Caki2 (cell line): ENCODE measurements at places on chromosomes 2 and 18. TPM values are rescaled to one million over a fixed set of nuclear protein-coding genes. Genes with fewer than 3 reads are reported as not detected.

Gene CNRIP1
- 2.2 and 7.2 TPM in 2 replicates for total RNA-seq

Gene ANKRD36C
- total RNA-seq = 7.9 and 9.1 TPM in 2 replicates

Gene UGT1A4
- 0.10 and 3.3 TPM in 2 replicates for total RNA-seq

Gene CYS1
- 3.2 and 5.7 TPM in 2 replicates for total RNA-seq

Gene CHRNG
- not detected in 2 replicates for total RNA-seq

Gene MC2R
- not detected in 2 replicates for total RNA-seq

Gene STARD6
- not detected in 2 replicates for total RNA-seq

Gene GALNT14
- total RNA-seq = 251 and 276 TPM in 2 replicates

Gene CGREF1
- 7.1 and 10.3 TPM in 2 replicates for total RNA-seq

DNA sequence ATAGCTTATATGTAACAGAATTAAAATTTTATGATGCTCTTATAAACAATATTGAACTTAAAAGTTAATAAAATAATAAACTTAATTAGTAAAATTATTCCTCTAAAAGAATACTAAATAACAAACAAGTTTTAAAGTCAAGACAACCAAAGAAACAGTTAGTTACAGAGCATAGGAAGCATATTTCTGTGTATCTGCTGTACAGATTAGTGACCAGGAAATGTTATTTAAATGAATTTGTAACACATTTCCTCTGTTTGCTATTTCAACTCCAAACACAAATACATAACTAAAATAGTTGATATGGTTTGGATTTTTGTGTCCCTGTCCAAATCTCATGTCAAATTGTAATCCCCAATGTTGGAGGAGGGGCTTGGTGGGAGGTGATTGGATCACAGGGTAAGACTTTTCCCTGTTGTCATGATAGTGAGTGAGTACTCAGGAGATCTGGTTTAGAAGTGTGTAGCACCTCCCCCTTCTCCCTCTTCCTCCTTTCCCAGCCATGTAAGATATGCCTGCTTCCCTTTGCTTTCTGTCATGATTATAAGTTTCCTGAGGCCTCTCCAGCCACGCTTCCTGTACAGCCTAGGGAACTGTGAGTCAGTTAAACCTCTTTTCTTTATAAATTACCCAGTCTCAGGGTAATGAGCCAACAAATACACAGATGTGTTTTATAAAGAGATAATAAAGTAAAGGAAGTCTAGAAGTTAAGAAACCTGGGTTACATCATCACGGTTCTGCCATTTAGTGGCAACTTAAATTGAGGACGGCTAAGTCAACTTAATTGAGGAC, 51.8 kb downstream of the ROCK2 start:
- DNase-seq = no peak

GRCh38 chr2:193566276-193566675, 1371.5 kb upstream of the TMEFF2 start:
- DNase-seq = no peak

GRCh38 chr2:209519271-209519670, 95.4 kb downstream of the MAP2 start:
- no peak for DNase-seq

DNA sequence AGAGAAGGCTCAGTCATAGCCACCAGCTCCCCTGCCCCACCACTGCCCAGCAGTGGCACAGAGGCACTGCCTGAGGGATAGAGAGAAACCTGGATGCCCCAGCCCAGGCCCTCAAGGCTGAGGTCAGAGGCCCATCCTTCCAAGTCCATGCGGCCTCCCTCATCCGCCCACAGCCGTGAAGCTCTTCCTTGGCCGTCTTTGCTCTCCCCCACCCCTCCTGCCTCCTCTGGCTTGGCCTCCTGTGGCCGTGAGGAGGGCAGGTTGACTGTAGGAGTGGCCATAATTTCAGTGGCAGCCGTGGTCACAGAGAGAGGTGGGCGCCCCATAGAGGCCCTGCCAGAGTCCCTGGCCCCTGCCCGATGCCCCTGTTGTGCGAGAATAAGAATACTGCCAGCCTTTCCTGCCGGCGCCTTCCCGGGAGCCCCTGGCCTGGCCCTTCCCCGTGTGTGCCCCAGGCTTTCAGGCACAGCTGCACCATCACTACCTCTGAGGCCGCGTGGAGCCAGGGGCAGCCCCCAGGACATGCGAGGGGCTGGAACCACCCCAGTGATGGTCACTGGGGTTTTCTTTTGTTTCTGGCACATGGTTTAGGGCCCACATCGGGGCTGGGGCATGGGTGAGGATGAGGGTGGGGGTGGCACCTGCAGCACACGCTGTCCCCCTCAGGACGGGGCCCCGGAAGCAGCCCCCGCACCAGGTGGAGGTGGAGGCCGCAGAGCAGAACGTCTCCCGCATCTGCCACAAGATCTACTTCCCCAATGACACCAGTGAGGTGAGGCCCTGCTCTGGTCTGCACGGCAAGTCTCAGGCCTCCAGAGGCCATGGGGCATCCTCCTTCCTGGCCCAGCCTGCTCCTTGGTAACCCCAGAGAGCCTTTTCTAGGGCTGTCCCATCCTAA, 13.1 kb upstream of the GPR17 start:
- DNase-seq = no peak

GRCh38 chr2:214560176-214560575, 149.3 kb downstream of the VWC2L start:
- DNase-seq = no peak

DNA sequence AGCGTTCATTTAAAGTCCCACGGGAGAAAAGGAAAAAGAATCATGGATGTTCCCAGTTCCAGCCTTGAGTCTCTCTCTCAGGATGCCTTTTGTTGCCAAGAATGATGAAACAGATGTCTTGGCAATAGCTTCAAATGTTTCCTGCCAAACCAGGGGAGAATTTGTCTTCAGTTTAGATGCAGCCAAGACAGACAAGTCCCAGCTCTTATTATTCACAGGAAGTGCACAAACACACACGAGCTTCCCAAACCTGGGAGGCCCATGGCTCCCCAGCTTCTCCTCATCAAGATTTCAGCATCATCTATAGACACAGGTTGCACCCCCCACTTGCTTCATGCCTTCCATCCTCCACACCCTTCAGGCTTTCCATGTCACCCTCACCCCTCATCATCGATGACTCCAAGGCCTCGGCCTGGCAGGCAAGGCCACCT, 45.9 kb downstream of the HS1BP3 start:
- DNase-seq = no peak

- DNase-seq = no peak
These were observed 660.1 kb upstream of the SLC8A1 start for GRCh38 chr2:41111836-41112627.

DNA sequence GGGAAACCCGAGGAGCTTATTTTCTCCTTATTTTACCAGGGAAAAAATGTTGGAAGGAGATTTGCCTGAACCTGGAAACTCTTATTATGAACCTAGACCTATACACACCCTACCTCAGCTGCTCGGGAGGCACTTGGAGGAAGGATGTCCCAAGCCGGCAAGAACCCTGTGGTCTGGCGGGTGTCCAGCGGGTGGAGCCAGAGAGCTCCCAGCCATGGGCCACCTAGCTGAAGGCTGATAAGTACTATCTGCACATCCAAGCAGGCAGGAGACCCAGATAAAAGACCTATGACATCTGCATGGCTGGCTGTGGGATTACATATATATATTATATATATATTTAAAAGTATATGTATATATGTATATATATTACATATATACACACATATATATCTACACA, 1.1 kb upstream of the SLC14A1 start:
- DNase-seq = peak; percentile 31

- no peak for DNase-seq
These were observed 284.7 kb upstream of the HDAC4 start for GRCh38 chr2:239685556-239685955.

DNA sequence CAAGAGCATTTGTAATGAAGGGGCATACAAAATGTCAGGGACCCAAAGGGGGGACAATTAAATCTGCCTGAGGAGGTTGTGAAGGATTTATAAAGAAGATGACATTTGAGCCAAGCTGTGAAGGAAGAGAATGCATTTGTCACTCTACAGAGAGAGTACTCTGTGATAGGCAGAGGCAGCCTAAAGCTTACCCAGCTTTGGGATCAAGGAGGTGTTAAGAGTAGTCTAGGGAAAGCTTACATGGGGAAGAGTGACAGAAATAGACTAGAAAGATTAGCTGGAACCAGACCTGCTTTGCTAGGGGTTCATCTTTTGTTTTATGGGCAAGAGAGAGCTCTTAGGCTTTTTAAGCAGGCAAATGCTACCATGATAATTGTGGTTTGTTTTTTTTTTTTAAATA, 169.1 kb upstream of the CYP26B1 start:
- no peak for DNase-seq

DNA sequence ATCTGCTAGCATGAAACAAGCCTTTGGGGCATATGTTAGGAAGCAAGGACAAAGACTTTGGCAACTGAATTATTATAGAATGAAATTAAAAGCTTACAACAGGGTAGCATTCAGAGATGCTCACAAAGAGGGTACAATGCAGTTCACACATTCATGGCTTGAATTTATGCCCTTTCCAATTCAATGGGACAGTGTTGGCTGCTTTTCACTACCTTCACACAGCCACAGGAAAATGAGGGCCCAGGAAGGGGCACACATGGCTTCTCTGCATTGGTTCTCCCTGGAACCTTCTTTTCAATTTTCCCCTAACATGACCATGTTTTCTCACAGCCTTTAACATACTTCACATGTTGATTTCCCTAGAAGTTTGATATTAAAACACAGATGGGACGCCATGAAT, 978.1 kb downstream of the TMEM182 start:
- no peak for DNase-seq

DNA sequence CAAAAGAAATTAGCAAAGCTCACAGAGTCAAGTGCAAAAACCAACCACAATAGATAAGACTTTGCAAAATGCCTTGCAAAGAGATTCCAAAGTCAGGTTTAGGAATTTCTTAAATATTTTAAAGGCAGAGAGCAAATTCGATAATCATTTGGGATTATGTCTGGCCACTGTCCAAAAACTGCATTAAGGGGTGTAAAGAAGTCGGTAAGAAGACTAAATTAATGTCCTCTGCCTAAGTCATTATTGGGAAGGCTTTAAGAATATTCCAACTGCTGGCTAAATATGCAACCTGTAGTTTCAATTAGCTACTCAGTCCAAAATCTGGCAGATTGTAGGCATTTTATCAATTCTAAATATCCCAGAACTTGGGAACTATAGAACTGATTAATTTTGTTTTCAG, 13.7 kb upstream of the LRP1B start:
- DNase-seq = no peak

DNA sequence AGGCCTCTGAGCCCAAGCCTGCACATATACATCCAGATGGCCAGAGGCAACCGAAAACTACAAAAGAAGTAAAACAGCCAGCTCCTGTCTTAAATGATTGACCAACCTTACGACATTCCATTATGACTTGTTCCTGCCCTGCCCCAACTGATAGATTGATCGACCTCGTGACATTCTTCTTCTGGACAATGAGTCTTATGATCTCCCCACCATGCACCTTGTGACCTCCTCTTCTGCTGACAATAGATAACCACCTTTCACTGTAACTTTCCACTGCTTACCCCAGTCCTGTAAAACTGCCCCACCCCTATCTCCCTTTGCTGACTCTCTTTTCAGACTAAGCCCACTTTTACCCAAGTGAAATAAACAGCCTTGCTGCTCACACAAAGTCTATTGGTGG, 670.0 kb upstream of the PKDCC start:
- DNase-seq = no peak

GRCh38 chr18:52283927-52284326, 56.1 kb upstream of the DCC start:
- no peak for DNase-seq

DNA sequence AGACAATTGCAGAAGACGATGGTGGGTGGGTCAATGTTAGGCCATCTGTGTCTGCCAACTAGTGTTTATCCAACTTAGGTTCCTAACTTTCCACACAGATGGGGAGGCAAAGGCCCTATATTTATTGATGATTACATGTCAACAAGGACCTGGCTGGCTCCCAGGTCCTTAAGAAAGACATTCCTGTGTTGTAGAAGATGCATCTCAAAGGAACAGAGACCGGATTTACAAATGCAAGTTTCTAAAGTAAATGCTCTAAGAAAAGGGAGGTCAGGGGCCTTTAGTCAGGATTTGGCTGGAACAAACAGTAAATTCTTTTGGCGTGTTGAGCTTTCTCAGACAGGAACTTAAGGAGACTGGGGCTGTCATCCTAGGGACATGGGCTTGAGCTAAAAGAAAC, 175.0 kb downstream of the SH3BP4 start:
- no peak for DNase-seq

DNA sequence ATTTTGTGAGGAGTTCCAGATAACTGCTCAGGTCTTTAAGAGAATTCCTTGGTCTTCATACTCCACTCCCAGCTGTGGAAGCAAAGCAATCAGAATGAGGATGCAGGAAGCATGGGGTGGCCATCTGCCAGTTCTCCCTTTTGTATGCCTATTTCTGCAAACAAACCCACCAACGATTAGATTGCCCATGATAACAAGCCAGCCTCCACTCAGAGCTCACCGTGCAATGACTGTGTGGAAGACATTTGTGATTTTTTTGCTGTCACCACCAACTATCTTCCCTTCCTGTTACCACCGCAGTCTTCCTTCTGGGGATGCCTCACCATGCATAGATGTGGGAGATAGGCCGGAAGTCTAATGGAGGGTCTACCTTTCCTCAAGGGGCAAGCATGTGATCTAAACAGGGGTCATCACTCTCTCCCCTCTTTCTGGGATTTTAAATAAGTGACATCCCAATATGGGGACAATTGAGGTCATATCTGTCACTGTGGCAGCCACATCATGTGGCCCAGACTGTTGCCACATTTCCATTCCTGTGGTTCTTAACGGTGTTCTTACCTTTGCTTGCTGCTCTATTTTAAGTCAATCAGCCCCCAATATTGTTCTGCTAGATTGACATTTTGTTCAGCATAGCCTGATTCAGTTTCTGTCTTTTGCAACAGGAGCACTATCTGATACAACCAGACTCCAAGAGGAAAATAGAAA, 4.4 kb downstream of the AFF3 start:
- no peak for DNase-seq

GRCh38 chr18:10207682-10208345, 246.6 kb upstream of the APCDD1 start:
- DNase-seq = no peak

GRCh38 chr2:159882130-159882745, 84.2 kb upstream of the CD302 start:
- DNase-seq = no peak

GRCh38 chr2:39059366-39059952, 61.4 kb downstream of the SOS1 start:
- peak; percentile 18 for DNase-seq

GRCh38 chr2:216463148-216463547, 35.5 kb upstream of the RPL37A start:
- no peak for DNase-seq

GRCh38 chr2:10301941-10302478, 694 bp upstream of the HPCAL1 start:
- DNase-seq = no peak

- DNase-seq = no peak
These were observed 54.3 kb downstream of the MSH2 start for GRCh38 chr2:47457268-47457667.

GRCh38 chr2:221618007-221618406, 45.9 kb upstream of the EPHA4 start:
- no peak for DNase-seq

GRCh38 chr2:9474361-9475057, at the start of gene IAH1:
Gene IAH1 (plus strand): TSS chr2:9474551. CDS start chr2:9474567, 16 bp downstream.
- DNase-seq = peak; percentile 75

DNA sequence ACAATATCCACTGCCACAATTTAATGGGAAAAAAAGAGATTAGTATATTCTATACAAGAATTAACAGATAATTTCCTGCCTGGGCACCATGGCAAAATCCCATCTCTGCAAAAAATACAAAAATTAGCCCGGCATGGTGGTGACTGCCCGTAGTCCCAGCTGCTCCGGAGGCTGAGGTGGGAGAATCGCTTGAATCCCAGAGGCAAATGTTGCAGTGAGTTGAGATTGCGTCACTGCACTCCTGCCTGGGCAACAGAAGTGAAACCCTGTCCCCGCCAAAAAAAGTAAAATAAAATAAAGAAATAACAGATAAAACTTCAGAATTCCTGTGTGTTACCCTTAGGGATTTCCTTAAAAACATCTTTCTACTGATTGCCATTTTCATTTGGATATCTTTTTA, 1194.8 kb upstream of the PIK3C3 start:
- DNase-seq = no peak
